ENCODE measurements at places on chromosomes 3 and 15. TPM values are rescaled to one million over a fixed set of nuclear protein-coding genes. Genes with fewer than 3 reads are reported as not detected.

FNDC3B gene
- 44.4 TPM for total RNA-seq

ASB7 gene
- total RNA-seq = 12.8 TPM

DNA sequence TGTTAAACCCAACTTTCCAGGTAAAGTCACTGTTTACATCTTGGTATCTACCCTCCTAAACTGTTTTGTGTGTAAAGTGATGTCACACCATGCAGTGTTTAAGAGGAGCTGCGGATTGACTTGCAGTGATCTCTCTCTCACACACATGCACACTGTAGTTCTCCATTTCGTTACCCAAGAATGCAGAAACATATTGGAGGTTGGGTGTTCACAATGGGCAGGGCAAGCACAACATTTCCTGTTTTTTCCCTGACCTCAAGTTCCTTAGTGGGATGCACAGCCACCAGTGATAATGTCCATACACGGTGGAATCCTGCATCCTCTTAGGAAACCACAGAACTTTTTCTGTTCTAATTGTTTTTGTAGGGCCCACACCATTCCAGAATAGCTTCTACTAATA lies 85.3 kb upstream of the CFAP20DC start:
- DNase-seq = no peak

GRCh38 chr3:104642827-104643226 lies 723.9 kb upstream of the ALCAM start:
- DNase-seq = no peak
